ENCODE measurements at places on chromosomes 5 and 9.

- DNase-seq, result no peak
Observed at GRCh38 chr5:142514196-142514595, 171.7 kb downstream of the FGF1 start.

DNA sequence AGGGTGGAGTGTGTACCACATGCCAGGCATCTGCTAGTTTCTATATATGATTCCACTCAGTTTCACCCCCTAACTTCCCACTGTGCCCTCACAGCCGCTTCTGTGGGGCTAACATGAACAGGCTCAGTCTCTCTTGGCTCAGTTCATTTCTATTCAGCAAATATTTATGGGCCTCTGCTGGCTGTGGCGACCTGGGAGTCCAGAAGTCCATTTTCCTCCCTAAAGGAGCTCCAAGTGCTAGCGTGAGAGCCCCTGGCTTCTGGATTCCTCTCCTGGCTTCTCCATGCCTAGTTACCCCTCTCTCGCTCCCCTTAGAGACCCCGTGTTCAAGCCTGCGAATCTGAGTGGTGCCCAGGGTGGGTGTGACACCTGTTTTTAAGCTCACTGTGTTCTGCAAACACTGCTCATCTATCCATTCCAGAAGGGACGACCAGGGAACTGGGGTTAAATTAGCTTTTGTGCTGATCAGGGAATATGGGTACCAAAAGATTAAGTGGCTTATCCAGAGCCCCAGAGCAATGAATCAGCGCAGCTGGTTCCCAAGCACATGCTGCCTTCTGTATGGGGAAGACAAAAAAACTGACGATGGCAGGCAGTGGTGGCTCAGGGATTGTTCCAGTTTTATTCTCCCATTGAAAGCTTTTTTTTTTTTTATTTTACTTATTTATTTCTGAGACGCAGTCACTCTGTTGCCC lies 57.6 kb downstream of the HMCN2 start:
- DNase-seq, result no peak

DNA sequence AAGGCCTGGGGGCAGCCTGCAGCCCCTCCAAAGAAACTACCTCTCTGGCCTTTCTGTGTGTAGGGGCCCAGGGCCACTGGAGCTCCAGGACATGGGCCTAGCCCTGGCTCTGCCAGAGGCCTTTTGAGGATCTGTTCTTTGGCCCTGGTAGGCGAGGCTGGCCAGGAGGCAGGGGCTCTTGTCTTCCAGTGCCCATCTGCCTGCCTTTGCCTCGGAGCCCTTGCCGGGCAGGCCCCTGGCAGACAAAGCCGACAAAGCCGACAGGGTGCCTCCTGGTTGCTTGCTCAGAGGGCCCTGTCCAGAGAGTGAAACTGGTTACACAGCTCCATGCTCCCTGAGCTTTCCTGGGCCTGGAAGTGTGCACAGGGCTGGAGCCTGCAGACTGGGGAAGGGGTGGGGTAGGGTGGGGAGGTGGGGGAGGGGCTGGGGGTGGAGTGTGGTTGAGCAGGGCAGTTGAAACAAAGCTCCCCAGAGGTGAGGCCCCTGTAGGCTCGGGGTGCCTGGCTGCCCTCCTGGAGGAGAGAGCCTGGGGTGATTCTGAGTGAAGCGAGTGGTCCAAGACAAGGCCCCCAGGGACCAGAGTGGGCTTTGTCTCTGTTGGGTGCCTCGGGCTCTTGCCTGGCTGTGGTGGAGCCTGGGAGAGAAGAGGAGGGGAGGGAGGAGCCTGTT lies 29.3 kb downstream of the PTPA start:
- DNase-seq, result peak; percentile 58

GRCh38 chr5:143355710-143356109 lies 47.8 kb downstream of the NR3C1 start:
- DNase-seq, result peak; percentile 86

- DNase-seq, result peak; percentile 56
Observed at GRCh38 chr9:18331808-18332209, 142.1 kb upstream of the ADAMTSL1 start.

DNA sequence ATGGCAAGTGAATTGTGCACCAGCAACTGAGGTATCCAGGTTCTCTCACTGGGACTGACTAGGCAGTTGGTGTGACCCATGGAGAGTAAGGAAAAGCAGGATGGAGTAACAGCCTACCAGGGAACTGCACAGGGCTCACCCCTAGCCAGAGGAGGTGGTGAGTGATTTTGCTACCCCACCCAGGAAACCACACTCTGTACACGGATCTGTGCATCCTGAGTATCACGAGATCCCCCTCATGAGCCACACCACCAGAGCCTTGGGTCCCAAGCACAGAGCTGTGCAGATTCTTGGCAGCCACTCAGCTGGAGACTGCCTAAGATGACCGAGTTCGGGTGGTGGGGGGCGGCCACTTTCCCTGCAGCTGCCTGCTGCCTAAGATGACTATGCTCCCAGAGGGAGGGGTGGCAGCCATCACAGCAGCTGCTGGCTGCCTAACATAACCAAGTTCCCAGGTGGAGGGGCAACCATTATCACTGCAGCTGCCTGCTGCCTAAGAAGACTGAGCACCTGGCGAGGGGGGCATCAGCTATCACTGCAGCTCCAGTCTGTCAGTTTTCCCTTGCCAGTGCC lies 48.4 kb upstream of the EFNA5 start:
- no peak for DNase-seq

DNA sequence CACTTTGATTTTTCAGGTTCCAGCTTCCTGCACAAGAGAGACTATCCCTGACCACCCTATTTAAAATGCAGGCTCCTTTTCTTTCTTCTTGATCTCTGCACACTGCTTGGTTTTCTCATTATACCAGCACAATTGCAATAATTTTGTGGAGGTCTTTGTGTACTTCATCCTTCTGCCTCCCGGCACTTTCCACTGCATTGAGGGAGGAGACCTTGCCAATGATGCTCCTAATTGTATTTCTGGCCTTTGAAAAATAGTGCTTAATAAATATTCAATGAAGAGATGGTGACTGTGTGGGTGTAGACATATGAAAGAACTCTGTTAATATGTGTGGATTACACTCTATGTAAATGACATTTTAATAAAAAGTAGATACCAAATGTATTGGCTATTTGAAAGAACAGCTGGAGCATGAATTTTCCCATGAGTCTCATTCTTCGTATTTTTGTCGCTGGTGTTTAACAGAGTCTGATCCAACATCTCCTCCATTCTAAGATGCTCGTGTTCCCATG lies 42.1 kb downstream of the FOXI1 start:
- no peak for DNase-seq

DNA sequence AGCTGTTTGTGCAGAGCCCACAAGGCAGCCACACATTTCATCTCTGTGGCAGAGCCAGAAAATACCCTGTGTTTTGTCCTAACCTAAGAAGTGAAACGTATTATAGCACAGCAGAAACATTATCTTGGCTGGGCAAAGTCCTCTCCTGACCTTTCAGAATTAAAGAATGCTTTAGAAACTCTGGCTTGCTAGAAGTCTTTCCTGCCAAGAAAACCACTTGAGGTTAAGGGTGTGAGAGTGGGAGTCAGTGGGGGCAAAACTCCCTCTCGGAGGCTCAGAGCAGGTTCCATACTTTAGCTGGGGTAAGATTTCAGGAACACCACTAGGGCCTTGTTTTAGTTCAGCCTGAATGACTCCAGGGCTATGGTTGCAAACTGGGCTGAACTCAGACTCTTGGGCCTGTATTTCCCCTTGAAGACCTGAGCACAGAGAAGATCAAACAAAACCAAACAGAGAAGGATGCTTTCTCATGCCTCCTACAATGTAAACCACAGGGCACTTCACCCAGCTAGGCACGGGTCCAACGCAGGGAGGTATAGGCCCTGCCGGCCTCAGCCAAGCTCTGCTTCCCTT lies 48.0 kb downstream of the ZNF366 start:
- DNase-seq, result no peak

DNA sequence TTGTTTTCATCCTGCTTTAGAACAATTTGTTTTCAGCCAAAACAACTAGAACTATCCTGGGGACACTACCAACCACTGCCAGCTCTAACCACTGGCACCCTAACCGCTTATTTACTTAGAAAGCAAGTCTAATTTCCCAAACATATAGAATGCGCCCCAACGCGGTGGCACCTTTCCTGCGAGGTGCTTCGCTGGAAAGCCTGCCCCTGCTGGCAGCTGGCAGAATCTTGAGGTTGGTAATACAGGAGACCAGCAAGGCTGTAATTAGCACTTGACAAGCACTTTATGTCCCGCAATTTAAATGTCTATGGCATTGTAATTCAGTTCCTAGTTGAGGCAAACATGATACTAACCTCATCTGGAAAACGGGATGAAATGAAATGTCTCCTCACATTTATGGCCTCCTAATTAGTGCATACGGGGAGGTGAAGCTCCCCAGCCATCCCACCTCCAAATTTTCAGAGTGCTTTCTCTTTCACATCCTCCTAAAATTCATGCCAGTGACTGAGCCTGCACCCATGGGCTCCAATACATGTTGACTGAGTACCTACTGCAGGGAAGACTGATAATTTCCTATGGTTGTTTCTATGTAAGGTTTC lies 30.4 kb downstream of the GABBR2 start:
- DNase-seq, result no peak

GRCh38 chr5:172015346-172015745 lies 8.9 kb upstream of the FBXW11 start:
- no peak for DNase-seq

GRCh38 chr9:79674052-79674777 lies 102.5 kb downstream of the TLE4 start:
- DNase-seq, result no peak

- DNase-seq, result no peak
Observed at GRCh38 chr5:145711417-145711816, 123.7 kb downstream of the PRELID2 start.

- peak; percentile 76 for DNase-seq
Observed at GRCh38 chr5:128355961-128356360, 182.1 kb downstream of the FBN2 start.

GRCh38 chr5:181164076-181164952 lies 16.9 kb downstream of the OR2V2 start:
- no peak for DNase-seq

DNA sequence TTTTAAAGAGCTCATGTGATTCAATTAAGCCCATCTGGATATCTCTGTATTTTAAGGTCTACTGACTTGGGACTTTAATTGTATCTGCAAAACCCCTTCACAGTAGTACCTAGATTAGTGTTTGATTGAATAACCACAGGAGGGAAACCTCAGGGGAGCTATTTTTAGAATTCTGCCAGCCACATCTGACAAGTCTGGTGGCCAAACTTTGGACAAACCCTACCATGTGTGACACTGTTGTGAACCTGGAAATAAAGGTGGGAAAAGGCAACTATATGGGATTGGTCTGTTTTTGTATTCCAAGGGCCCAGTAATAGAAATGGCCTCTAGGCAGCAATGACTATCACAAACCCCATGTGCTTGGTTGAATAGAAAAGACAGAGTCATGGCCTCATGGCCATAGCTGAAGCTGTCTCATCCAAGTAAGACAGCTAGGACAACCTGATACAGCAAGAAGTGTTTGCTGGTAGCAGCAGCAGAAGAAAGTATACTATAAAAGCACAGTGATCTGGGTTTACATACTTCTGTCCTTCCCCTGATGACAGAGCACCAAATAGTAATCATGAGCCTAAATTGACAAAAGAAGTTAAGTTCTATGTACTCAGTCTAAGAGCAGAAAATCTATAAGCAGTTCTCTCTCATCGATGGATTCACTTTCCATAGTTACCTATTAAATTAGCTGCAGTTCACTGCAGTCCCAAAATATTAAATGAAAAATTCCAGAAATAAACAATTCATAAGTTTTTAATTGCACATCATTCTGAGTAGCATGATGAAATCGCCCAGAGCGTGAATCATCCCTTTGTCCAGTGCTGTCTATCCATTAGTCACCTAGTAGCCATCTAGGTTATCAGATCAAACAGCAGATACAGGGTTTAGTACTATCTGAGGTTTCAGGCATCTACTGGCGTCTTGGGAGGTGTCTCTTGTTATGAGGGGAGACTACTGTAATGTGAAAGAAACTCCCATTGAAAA lies 189.8 kb downstream of the ARHGAP26 start:
- peak; percentile 56 for DNase-seq

DNA sequence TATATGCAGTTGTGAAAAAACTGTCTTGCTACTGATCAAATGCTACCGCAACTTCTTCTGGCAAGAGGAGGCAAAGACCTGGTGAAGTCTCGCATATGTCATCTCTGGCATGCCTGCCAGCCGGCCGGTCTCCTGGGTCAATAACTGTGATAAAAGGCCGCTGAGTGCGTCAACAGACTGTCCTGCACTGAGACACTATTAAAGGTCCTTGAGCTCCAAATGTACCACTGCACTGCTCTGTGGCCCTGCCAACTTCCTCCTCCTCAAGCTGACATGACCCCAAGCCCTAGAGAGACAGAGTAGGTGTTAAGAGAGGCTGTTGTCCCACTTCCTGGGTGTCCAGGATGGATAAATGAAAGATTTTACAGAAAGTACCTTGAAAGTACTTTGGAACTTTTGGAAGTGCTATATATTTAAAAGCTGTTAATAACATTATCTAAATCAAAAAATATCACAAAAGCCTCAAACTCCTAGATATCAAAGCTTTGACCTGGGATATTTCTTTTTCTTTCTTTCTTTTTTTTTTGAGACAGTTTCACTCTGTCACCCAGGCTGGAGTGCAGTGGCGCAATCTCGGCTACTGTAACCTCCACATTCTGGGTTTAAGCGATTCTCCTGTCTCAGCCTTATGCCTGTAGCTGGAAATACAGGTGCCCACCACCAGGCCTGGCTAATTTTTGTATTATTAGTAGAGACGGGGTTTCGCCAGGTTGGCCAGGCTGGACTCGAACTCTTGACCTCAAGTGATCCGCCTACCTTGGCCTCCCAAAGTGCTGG lies 31.5 kb downstream of the RAPGEF1 start:
- no peak for DNase-seq

DNA sequence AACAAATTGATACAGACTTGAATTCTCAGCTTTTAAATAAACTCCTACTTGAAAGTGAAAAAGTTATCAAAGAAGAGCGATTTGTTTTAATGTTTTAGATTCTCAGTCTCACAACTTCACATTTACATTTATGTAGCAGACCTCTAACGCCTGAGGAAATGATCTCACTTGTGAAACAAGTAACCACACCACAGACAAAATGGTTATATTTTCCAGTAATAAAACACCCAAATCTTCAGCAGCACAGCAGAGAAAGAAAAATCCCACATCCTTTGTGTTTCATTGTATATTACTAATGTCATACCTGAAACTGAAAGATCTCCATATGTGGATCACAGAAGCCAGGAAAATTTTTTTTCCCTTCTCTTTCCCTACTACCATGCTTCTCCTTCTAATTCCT lies 29.8 kb upstream of the GZMA start:
- DNase-seq, result no peak

DNA sequence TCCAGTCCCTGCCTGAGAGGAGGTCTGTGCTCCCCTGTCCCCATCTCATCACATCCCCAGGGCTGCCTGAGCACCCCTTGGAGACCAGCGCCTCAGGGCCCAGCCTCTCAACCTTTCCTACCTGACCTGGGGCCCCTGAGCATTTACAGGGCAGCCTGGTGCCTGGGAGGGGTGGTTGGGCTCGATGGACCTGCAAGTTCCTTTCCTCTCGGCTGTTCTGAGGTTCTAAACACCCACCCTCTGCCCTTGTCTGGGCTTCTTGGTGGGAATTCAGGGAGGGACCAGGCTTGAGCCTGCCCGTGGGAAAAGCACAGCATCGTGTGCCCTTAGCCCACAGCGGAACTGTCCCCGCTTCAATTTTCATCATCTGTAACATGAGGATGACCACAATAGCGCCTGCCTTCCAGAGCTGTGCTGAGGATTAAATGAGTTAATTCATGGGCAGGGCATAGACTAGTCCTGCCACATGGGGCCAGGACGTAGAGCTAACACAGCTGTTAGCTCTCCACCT lies 91.0 kb upstream of the SH3PXD2B start:
- no peak for DNase-seq

- DNase-seq, result no peak
Observed at GRCh38 chr5:468401-468800, 25.4 kb downstream of the EXOC3 start.

- DNase-seq, result peak; percentile 76
Observed at GRCh38 chr9:95505717-95506427, 10.9 kb downstream of the PTCH1 start.
